NCI-H187 treated with DMSO at 0.1 percent for 48 hours (cell line): ENCODE measurements at places on chromosomes 12 and 14.

- no peak for DNase-seq
These were observed 131.8 kb downstream of the NEDD1 start for GRCh38 chr12:97038834-97039233.

DNA sequence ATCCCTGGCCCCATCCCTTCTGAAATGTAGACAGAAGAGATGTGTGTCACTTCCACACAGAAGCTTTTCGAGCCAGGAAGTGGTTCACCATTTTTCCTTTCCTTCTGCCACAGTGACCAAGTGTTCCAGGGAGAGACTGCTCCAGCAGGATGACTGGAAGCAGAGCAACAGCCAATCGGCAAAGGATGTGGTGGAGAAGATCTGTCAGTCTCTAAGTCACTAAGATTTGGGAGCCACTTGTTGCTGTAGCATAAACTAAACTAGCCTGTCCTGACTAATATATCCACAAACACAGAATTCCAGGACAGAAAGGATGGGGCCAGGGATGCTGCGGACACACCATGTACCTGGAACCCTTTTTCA lies 42.9 kb downstream of the DUSP6 start:
- DNase-seq: no peak

DNA sequence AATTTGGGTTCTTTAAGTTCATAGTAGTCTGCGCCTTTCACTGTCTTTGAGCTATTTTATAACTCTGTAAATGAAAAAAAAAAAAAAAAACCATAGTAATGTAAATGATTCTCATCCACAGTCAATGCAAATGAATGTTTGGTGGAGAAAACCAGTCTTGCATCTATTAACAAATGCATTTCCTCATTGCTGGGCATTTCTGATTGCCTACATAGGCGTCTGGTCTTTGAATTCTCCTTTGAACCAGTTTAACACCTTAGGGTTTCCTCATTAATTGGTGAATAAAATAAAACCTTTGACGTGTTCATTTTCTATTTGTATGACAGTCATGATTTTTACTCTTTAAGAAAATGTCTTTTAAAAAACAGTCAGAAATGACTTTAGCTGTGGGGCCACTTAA lies 114.8 kb downstream of the C12orf75 start:
- no peak for DNase-seq

DNA sequence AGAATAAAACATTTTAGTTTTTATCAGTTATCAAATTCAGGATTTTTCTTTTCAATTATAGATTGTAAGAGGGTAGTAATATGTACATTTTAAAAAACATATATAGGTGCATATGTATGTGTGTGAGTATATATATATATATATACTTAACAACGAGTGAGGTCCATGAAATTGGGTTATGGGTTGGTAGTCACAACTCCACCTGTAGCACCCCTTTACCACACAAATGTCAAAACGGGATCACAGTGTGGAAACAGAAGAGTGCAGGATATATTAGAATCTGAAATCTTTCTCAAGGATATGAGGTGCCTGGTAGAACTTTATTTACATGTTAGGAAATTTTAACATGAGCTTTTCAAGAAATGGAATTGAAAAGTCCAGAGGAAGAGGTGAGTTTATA lies 31.3 kb downstream of the MIA2 start:
- DNase-seq: no peak

GRCh38 chr14:69637503-69638031 lies 26.2 kb downstream of the SUSD6 start:
- DNase-seq: no peak

DNA sequence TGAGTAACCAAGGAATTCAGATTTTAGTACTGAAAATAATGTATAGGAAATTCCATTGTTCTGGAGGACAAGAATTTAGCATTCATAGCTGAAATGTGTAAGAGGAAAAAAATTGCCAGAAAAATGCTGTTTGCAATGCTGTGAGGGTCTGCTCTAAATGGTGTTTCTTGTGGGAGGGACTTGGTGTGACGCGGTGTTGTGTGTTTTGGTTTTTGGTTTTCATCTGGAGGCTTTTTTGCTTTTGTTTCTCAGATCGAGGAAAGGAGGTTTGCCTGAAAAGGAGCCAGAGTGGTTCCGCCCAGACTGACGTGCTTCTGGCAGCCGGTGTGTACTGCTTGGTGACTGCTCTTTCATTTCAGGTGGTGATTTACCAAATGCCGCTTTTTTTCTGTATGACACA lies 211.8 kb upstream of the HMGA2 start:
- no peak for DNase-seq

DNA sequence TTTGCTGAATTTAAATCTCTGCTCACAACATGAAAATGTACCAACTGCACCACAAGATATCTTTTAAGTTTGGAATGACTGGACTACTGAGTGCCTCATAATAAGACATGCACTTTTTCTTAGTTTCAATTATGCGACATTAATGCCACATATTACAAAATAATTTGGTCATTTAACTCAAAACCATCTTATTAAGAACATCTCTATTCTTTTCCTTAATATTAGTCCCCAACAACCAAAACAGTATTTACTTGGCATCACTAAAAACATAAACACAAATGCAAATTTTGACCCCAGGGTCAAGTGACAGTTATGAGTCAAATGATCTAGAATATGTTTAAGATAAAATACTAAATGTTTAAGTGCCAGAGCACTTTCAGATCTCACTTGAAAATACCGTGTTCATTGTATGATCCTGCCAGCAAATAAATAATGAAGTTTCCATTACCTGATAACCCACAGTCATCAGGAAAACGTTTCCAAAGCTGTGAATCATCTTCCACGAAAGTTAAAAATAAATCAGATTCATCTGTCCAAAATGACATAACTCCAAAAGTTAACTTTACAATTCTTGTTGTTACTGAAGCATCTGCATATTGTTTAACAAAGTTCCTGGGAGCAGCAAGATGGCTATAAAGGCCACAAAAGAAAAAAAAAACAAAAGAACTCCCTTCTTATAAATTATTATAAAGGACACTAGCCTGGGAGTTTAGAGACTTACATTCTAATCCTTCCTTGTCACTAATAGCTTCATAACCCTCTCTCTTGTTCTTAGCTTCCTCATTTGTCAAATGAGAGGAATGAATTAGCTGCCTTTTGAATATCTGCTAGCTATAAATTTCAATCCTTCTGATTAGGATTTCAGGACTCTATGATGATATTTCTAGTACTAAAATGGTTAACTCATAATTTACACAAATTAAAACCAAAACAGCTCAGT lies 30.5 kb upstream of the AP4S1 start:
- no peak for DNase-seq

GRCh38 chr14:100546051-100546443 lies 41.2 kb downstream of the BEGAIN start:
- DNase-seq: no peak

DNA sequence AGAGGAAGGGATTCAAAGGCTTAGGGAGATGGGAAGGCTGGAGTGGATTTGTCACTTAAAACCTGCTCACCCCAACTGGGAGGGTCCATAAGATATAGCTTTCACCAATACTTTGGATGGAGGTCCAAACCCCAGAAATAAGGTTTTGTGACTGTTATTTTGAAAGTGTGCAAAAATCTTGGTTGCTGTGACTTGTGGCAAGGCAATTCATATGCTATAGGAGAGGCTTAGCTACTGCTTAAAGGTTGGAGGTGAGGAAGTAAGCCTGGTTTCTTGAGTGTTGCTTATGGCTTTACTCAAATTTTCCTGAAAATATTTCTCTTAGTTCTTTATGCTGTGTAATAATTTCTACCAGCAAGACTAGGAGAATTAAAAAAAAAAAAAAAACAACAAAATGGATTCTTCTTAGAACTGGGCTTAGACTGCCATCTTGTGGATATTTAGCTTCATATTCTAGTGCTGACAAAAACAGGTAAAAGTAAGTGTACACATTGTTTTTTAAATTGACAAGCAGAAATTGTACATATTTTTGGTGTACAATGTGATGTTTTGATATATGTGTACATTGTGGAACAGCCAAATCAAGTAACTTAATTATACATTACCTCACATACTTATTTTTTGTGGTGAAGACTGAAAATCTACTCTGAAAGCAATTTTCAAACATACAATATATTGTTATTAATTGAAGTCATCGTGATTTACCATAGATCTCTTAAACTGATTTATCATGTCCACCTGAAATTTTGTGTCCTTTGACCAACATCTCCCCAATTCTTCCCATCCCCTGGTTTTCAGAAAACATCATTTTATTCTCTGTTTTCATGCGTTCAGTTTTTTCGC lies 23.0 kb downstream of the PDE6H start:
- no peak for DNase-seq

DNA sequence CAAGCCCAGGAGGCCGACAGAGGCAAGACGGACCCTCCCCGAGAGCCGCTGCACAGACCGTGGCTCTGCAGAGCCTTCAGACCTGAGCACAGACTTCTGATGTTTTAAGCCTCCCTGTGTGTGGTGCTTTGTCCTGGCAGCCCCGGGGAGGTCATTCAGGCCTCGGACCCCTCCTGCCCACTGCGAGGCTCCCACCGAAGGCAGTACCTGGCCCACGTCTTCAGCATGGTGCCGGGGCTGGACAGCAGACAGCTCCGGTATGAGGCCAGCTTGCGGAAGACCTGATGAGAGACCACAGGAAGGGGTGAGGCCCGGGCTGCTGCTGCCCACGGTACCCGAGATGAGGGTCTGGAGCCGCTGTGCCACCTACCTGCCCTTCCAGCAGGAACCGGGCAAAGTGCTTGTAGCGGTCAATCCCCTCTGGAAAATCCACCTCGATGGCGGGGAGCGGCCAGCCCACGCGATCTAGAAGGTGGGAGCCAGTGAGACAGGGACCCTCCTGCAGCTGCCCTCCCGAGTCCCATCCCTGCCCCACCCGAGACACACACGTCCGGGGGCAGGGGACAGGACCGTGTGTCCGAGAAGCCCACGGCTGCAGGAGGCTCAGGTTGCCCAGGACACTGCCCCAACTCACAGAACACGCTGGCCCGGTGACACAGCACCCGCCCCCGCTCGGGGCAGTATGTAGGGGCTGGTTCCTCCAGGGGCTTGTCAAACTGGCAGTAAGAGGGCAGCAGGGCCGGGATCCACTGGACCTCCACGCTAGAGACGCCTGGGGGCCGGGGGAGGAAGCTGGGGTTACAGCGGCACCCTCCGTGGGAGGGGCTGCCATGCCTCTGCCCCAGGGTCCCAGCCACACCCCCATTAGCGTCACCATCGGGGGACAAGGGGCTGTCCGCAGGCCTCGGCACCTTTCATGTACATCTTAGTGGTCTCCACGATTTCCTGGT lies 35.6 kb upstream of the UBC start:
- DNase-seq: no peak

- no peak for DNase-seq
These were observed 108.3 kb downstream of the IGF1 start for GRCh38 chr12:102372087-102372486.

- no peak for DNase-seq
These were observed 48.2 kb upstream of the DAAM1 start for GRCh38 chr14:59140106-59140843.

DNA sequence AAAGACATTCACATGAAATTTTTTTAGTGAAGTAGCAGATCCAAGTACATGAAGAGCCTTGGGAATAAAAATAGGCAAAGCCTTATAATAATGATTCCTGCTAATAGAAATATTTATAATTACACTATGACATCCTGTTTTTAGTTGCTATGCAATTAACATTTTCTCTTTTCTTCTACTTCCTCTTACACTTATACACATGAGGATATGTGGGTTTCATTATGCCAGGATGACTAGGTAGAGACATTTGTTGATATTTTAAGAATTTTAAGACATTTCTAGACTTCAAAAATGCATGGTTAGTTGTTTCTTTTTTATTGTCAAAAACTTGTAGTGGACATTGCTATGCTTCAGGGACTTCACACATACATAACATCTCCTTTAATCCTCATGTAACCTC lies 326.8 kb downstream of the SYT1 start:
- DNase-seq: no peak

- DNase-seq: no peak
These were observed 446.5 kb downstream of the ADAMTS20 start for GRCh38 chr12:43105426-43105981.

- no peak for DNase-seq
These were observed 53.0 kb downstream of the ARL6IP4 start for GRCh38 chr12:123033392-123034021.

GRCh38 chr12:130357729-130358330 lies 20.1 kb downstream of the PIWIL1 start:
- DNase-seq: no peak

DNA sequence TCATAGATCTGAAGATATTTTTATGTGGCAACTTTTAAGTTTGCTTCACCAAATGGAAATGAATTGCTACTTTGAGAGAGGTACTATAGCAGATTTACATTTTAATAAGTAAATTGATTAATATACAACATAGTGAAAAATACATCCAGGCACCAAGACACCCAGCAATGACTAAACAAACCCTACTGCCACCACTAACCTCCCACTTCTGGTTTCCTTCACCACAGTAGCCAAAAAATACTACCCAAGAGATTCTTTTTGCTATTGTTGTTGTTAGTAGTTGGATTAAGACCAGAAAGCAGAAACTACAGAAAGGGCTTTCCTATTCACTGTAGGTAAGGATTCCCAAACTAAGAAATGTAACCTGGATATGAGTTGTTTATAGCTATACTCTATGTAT lies 54.1 kb downstream of the COCH start:
- no peak for DNase-seq

- no peak for DNase-seq
These were observed 1.0 kb downstream of the KLRK1 start for GRCh38 chr12:10388624-10389413.

DNA sequence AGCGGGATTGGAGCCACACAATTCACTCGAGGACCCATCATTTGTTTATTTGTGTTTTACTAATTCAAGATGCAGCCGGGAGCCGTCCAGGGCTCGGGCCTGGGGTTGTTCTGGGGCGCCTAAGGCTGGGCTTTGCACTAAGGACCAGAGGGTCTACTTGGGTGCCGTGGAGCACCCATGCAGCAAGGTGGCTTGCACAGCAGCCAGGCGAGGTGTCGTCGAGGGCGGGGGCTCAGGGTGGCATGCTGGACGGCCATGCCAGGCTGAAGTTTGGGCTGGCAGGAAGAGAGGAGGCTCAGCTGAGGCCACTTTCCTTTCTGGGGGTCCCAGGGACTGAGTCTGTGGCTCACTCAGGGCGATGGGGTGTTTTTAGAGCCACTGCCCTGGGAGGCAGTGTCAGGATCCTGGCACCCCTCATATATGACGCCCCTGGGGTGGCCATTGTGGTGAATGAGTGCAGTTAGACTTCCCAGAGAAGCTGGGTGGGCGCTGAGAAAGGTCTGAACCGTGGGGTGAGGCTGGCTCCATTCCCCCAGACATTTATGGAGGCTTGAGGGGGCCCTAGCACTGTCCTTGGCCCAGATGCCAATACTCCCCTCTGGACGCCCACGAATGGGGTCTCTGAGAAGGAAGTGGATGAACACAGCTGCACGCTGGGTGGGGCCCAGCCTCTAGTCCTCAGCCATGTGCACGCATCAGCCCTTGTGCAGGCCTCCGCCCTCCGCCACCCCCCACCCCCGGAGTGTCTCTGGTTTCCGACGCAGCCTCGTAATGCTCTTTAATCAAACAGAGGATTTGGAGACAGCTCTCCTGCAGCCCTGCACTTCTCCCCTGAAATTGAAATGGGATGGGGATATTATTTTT lies 11.3 kb downstream of the MEG3 start:
- DNase-seq: no peak
